ENCODE measurements at places on chromosomes 7 and 10.
A peak's percentile ranks its signal among the peaks of the same experiment; 100 is the strongest.

DNA sequence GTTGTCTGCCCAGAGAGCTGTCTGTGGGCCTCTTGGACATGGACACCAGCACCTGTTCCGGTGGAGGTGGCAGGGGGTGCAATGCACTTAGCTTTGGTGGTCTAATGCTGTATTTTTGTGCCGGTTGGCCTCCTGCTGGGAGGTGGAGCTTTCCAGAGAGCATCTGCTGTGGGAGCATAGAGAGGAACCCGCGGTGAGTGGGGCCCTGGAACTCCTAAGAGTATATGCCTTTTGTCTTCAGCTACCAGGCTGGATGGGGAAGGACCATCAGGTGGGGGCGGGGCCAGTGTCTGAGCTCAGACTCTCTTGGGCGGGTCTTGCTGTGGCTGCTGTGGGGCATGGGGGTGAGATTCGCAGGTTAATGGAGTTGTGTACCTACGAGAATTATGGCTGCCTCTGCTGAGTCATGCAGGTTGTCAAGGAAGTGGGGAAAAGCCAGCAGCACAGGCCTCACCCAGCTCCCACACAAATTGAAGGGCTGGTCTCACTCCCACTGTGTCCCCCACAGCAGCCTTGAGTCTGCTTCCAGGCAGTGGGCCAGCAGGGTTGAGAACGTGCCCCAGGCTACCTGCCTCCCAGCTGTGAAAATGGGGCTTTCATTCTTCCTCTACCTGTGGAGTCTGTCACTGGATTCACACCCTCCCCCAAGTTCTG lies 29.0 kb downstream of the JAKMIP3 start:
- no peak overlapping the region for H3K27ac ChIP-seq
- H3K36me3 ChIP-seq, result no peaks in the 10 kb centered on the region
- DNase-seq, result no peak
- no peak overlapping the region for H3K4me3 ChIP-seq
- peaks cover 30% of the 10 kb centered on the region for H3K27me3 ChIP-seq

DNA sequence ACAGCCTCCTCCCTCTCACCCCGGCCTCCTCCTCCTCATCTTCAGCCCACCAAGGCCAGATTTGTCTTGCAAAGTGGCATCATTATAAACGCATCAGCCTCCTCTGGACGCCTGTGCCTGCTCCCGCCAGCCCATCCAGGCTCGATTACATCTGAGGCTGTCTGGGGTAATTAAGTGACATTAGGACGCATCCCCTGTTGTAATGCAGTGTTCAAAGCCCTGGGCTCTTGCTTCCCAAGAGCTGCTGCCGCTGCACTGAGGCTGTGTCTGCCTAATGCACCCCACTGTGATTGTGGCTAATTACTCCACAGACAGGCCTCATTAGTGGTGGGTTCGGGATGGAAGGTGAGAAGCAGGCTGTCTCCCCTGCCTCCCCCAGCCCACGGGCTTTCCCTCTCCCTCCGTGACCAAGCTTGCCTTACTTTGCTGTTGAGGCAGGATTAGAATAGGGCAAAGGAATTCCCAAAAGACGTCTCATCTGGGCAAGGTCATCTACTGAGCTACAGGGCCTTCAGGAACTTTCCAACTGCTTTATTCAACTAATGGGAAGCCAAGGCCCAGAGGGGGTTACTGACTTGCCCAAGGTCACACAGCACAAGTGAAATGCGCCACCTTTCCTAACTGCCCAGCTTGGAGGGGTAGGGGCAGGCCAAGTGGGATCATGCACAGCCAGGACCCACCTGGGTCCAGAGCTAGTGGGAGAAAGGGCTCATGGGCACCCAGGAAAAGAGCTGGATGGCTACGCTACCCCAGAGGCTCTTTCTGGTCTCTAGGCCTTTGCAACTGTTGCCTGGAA lies 66.2 kb upstream of the PCBD1 start:
- H3K27ac ChIP-seq, result no peak overlapping the region
- DNase-seq, result no peak
- no peak overlapping the region for H3K4me3 ChIP-seq
- no peaks in the 10 kb centered on the region for H3K4me1 ChIP-seq
- H3K27me3 ChIP-seq, result no peaks in the 10 kb centered on the region

DNA sequence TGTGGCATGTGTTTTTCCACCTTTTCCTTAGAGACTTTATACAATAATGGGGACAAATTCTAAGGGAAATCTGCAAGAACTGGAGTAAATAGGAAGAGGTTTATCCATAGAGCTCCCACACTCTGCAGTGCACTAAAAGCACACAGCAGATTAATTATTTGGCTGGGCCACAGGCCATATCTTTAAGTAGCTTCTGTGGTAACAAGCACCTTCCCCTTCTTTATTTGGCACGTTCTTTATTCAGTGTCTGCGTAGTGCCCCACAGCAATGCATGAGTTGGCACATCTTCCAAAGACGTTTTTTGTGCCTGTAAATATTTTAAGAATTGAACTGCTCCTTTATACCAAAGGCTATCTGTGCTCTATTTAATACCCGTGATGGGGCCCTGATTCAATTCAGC lies 104.9 kb upstream of the MBL2 start:
- no peak overlapping the region for H3K4me3 ChIP-seq
- H3K27me3 ChIP-seq, result no peaks in the 10 kb centered on the region
- no peak for DNase-seq
- no peaks in the 10 kb centered on the region for H3K36me3 ChIP-seq

GRCh38 chr10:43265799-43266721 lies 805 bp downstream of the RASGEF1A start:
- H3K27ac ChIP-seq, result no peak overlapping the region
- H3K27me3 ChIP-seq, result peaks cover 43% of the 10 kb centered on the region
- no peak for DNase-seq
- H3K36me3 ChIP-seq, result no peaks in the 10 kb centered on the region
- peak overlapping the region; percentile 38 for H3K4me3 ChIP-seq

GRCh38 chr7:34752929-34753328 lies 94.9 kb downstream of the NPSR1 start:
- H3K27me3 ChIP-seq, result no peaks in the 10 kb centered on the region
- H3K4me3 ChIP-seq, result no peak overlapping the region
- H3K27ac ChIP-seq, result no peak overlapping the region

DNA sequence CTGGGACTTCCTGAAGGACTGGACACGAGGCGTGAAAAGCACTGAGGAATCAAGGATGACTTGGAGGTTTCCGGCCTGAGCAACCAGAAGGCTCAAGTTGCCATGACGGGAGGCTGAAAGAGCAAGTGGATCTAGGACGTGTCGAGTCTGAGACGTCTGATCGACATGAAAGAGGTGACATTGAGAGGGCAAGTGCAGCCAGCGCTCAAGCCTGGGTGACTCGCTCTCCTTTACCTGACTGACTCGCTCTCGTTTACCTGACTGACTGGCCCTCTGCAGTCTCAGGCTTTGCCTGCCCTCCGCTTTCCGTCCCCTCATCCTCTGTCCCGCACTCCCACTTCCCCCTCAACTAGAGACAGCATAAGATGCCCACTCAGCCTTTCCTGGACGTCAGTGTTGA lies 202.6 kb upstream of the FRMD4A start:
- no peaks in the 10 kb centered on the region for H3K27me3 ChIP-seq
- no peak overlapping the region for H3K4me3 ChIP-seq
- H3K27ac ChIP-seq, result no peak overlapping the region
- H3K4me1 ChIP-seq, result peaks cover 19% of the 10 kb centered on the region
- H3K36me3 ChIP-seq, result peaks cover 89% of the 10 kb centered on the region

GRCh38 chr7:95989301-95989700 lies 216.9 kb downstream of the DYNC1I1 start:
- peaks cover 2% of the 10 kb centered on the region for H3K27me3 ChIP-seq
- H3K4me3 ChIP-seq, result no peak overlapping the region
- H3K27ac ChIP-seq, result no peak overlapping the region
- H3K4me1 ChIP-seq, result no peaks in the 10 kb centered on the region
- no peaks in the 10 kb centered on the region for H3K36me3 ChIP-seq
- no peak for DNase-seq

DNA sequence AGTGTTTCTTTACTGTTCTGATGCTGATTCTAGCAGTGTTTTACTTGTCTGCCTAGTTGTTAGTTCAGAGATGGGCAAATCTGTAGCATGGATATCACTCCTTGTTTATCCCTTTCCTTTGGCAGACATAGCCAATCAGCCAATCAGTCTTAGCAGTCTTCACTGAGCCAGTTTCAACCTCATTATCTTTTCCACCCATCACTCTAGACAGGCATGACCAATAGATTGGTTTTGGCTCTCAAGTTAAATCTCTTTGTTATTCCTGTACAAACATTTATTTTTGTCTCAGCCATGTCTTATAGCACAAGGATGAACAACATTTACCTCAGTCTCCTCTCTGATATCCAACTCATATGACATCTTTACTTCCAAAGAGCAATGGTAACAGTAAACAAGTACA lies 109.5 kb downstream of the PRKG1 start:
- DNase-seq, result no peak
- no peaks in the 10 kb centered on the region for H3K36me3 ChIP-seq
- H3K4me3 ChIP-seq, result no peak overlapping the region
- no peaks in the 10 kb centered on the region for H3K4me1 ChIP-seq

DNA sequence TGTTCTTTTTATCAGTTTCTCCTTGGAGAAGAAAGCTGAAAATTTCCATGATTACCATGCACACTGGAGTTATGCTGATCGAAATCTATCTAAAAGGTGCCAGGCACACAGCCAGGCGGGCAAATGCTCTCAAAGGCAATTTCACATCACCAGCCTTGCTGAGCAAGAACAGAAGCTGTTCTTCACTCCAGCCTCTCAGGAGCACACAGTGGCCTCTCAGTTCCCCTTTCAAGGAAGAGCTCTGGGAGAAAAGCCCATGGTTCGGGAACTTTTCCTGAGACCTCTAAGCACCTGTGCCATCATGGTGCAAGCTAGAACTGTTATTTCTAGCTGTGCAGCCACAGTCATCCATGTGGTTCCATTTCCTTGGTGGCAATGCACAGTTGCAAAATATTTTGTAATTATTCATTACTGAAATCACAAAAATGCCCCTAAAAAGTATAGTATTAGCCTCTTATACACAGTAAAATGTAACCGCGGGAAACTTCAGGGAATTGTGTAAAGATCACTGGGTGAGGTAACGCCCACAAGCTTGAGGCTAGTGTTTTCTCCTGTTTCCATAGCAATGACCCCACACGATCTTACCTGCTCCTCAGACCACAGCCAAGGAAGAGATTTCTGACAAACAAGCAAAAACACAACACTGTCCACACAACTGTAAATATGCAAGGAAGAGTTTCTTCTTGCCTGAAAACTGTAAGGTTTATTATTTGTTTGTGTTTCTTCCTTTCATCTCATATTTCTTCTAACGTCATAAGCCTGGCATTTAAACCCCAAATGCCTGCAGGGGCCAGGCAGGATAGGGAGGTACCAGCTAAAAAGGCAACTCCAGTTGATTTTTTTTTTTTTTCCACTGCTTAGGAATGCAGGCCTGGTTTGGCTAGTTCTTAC lies 121.2 kb downstream of the FAM107B start:
- peak overlapping the region; percentile 71 for H3K27ac ChIP-seq
- peaks cover 82% of the 10 kb centered on the region for H3K4me1 ChIP-seq
- no peak for DNase-seq
- H3K36me3 ChIP-seq, result no peaks in the 10 kb centered on the region

DNA sequence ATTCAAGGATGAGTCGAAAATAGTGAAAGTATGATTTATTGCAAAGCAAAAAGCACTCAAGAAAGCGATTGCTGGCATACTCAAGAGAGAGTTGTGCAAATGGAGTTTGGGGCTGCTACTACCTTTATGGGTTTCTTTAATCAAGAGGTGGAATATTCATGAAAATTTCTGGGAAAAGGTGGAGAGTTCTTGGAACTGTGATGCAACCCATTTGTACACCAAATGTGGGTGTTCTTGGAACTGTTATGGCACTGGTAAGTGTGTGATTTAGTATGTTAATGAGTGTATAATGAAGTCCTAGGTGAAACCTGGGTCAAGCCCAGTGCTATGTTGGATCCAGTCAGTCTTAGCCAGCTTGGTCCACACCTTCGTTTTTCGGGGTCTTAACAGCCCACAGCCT lies 3.4 kb upstream of the VOPP1 start:
- peaks cover 8% of the 10 kb centered on the region for H3K36me3 ChIP-seq
- DNase-seq, result no peak
- H3K27me3 ChIP-seq, result no peaks in the 10 kb centered on the region
- no peak overlapping the region for H3K27ac ChIP-seq
- H3K4me1 ChIP-seq, result peaks cover 20% of the 10 kb centered on the region

DNA sequence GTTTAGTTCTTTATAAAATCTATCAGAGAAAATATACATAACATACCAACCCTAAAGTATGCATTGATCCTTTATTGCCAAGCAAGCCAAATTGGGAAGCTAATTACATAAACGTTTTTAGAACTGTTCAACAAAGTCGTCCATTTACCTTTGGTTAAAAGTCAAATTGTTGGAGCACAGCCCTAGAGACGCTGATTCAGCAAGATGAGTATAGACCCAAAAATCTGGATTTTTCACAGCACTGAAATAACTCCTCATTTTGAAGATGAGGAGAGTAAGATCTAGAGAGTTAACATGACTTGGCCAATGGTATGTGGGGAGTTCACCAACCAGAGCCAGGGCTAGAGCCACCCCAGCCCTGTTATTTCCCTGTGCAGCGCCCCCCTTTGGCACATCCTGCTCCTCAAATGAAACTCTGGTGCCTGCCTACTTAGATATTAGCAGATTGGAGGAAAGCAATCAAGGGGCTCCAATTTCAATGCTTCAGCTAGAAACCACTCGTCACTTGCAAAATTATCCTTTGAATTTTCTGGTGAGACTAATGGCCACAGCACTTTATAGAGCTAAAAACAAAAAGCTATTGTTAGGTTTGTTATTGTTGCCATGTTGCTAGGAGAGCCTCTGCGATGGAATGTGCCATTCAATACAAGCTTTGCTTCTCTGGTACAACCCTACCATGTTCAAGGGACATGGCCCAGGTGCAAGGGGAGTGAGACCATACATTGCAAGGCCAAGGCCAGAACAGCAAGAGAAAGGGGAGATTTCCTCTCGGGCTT lies 132.6 kb upstream of the ZEB1 start:
- no peaks in the 10 kb centered on the region for H3K27me3 ChIP-seq
- no peaks in the 10 kb centered on the region for H3K36me3 ChIP-seq
- no peak for DNase-seq
- no peak overlapping the region for H3K27ac ChIP-seq

DNA sequence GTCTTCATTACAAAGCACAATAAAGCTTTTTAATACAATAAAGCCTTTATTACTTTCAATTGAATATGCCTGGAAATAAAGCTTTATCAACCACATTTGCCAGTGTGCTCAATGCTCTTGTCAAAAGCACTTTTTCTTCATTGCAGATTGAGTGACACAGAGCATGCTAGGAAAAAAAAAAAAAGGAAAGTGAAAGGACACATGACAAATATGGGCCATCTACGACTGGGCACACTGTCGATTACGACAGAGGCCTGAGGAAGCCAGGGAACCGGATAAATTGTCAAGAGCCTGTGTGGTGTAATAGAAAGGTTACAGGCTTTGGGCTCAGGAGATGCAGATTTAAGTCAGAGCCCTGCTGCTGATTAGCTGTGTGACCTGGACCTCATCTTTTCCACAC lies 84.8 kb upstream of the LRGUK start:
- H3K27me3 ChIP-seq, result no peaks in the 10 kb centered on the region
- no peak for DNase-seq
- peaks cover 2% of the 10 kb centered on the region for H3K4me1 ChIP-seq

- no peak overlapping the region for H3K27ac ChIP-seq
- no peak for DNase-seq
- no peak overlapping the region for H3K4me3 ChIP-seq
Measured at GRCh38 chr10:131259535-131259934, 52.0 kb downstream of the TCERG1L start.
